SJSA1 (cell line): ENCODE measurements at places on chromosomes 1 and 21. TPM values are rescaled to one million over a fixed set of nuclear protein-coding genes. Genes with fewer than 3 reads are reported as not detected.

DNA sequence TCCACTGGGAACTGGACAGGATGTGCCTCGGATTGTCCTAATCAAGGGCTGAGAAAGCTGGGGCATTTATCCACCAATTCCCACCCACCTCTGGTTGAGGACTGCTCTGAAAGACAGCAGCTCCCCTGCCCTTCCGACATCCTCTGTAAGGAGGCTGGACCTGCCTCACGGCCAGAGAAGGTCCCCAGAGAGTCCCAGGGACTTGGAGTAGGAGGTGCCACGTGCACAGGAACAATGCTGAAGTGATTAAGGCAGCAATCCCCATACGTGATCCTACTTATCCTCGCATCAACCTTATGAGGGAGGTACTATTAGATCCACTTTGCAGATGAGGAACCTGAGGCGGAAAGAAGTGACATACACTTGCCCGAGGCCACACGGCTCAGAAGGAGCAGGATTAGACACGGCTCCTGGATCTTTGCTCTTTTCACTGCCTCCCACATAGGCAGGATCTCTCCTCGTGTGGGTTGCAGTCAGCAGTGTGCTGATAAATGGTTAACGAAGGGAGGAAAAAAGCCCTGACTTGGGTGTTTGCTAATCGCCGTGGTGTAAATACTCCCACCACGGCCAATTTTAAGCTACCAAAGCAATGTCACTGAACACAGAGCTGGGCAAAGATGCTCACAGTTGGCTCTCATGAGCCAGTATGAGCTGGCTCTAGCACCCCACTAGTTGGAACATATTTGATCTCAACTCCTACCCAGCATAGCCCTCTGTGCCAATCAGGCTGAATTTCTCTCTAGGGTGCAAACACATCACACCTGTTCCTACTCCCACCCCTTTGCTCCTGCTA lies 18.6 kb upstream of the LDLRAP1 start:
- no peak for DNase-seq

SPATA21 gene
- total RNA-seq: not detected in 2 replicates

GRCh38 chr1:36572906-36573305 lies 90.2 kb upstream of the CSF3R start:
- no peak for DNase-seq

DNA sequence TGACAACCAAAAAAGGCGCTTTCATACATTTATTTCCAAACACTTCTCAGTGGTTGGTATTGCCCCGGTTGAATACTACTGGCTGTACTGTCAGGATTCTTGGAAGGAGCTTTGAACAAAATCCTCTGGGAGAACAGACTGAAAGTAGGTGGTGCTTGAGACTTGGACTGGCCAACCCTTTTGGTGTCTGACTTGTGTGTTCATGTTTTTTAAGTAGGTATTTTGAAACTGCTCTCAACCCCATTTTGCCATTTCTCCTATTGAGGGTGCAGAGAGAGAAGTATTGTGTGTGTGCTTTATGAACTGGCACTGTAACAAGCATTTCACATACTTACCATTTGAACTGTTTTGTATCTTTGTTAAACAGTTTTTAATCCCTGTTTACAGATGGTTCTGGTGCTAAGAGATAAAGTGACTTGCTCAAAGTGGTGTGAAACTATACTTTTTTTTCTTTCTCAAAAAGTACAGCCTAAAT lies 21.2 kb downstream of the ARID1A start:
- DNase-seq: no peak

CNR2 gene
- 0.08 TPM in 1 of 2 replicates, not detected in the other for total RNA-seq

S100A1 gene
- 0.32 TPM in 1 of 2 replicates, not detected in the other for total RNA-seq

GRCh38 chr1:37561133-37562132 lies 4.7 kb downstream of the DNALI1 start:
- DNase-seq: peak; percentile 54

GRCh38 chr1:3159996-3160395 lies 91.0 kb downstream of the PRDM16 start:
- DNase-seq: no peak

DNA sequence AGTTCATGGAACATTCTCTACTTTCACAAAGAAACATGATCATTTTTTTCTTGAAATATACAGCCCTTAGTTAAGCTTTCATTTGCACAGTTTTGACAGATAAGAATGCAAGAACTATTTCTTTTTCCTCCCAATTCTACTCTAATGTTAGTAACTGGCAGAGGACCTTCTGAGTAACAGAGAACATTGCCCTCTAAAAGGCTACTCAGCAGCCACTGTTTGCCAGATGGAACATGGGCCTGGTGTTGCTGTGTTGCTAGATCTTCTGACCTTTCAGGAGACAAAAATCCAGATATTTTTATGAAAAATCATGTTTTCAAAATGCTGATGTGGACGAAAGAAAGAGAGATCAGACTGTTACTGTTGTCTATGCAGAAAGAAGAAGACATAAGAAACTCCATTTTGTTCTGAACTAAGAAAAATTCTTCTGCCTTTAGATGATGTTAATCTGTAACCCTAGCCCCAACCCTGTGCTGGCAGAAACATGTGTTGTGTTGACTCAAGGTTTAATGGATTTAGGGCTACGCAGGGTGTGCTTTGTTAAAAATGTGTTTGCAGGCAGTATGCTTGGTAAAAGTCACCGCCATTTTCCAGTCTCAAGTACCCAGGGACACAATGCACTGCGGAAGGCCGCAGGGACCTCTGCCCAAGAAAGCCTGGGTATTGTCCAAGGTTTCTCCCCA lies 2.9 kb upstream of the PRDX6 start:
- DNase-seq: no peak

CYP4B1 gene
- not detected in 2 replicates for total RNA-seq

GRCh38 chr1:210076620-210077019 lies 138.6 kb downstream of the SYT14 start:
- DNase-seq: no peak

DNA sequence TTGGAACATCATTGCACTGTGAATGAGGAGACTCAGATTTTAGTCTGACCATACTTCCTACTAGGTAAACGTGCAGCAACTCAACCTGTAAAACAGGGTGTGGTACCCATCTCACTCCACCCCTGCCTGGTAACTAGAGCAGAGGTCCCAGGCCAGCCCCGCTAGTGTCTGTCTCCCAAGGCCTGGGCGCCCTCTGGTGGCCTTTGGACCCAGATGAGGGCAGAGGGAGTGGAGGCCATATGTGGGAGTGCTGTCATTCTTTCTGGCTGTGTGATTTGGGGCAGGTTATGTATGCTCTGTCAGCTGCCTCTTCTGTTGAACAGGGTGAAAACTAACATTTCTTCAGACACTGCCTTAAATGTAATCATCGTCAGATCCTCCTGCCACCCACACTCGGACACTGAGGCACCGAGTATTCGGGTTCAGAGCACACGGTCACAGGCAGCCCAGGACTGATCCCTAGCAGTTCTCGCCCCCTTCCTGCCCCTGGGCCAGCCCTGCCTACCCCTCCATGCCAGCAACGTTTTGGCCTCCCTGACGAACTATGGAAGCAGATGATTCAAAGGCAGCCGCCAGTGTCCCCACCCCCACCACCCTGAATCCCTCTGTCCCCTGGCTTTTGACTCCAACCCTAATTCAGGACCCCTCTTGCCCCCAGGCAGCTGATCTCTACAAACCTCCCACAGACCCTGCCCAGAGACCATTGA lies 76.0 kb downstream of the CD247 start:
- DNase-seq: peak; percentile 54

GRCh38 chr1:25996966-25997827 lies 666 bp downstream of the PAFAH2 start:
- DNase-seq: no peak

PRAMEF12 gene
- not detected in 2 replicates for total RNA-seq

DNA sequence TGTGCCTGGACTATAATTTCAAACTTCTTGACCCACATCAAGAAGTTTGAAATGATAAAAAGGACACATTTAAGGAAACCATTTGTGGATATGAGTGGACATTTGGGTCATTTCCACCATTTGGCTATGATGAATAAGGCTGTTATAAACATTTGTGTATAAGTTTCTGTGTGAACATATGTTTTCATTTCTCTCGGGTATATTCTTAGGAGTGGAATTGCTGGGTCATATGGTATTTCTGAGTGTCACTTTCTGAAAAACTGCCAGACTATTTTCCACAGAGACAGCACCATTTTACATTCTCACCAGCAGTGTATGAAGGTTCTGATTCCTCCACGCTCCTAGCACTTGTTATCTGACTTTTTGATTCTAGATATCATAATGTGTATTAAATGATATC lies 50.8 kb downstream of the GPR137B start:
- DNase-seq: no peak

DNA sequence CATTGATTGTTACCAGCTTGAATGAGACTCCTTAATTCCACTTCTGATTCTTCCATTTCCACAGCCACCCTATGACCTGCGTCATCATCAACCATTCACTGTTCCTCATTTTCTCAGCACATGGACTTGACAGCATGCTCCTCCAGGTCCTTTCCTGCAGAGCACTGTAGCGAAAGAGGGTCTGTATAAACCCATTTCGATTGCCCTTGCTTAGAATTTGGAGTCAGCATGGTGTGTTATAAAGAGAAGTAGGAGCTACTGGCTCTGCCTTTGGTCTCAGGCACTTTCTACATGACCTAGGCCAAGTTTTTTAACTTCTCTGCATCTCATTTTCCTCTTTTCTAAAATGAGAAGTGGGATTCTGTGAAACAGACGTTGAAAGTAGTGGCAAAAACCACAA lies 133.8 kb downstream of the AK5 start:
- no peak for DNase-seq

KIF26B gene
- 3.9 and 5.9 TPM in 2 replicates for total RNA-seq

GRCh38 chr1:182485861-182486260 lies 35.9 kb downstream of the RGSL1 start:
- DNase-seq: no peak

DNA sequence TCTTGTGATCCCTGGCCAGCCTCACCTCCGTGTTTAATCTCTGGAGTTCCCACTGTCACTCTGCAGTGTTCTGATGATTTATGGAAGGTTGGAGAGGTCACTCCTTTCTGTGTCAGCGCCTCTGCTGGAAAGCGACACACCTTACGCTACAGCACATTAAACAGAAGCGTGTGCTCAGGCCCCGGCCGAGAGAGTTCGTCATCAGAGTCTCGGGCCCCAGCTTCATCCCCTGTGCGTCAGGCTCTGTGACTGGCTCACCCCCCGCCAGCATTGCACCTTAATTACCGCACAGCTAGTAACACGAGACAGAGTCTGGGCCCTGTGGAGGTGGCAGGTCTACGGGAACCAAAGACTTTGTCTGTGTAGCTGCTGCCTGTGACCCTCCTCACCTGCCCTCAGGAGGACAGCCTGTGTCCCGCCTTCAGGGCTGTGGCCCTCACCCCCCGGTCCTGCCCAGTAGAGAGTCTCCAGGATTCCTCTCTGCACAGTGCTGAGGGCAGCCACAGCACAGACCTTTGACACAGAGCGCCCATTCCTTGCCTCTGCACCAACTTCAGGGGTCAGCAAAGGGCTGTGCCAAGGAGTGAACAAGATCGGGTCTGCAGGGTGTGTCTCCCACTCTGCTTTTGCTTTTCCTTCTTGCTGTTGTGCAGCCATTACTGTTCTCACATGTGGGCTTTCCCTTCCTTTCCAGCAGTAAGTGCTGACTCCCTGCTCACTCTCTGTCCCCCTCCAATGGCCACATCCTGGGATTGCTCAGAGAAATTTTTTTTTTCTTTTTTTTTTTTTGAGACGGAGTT lies 157.6 kb downstream of the PGBD5 start:
- DNase-seq: no peak

KLHDC8A gene
- not detected in 2 replicates for total RNA-seq

DNA sequence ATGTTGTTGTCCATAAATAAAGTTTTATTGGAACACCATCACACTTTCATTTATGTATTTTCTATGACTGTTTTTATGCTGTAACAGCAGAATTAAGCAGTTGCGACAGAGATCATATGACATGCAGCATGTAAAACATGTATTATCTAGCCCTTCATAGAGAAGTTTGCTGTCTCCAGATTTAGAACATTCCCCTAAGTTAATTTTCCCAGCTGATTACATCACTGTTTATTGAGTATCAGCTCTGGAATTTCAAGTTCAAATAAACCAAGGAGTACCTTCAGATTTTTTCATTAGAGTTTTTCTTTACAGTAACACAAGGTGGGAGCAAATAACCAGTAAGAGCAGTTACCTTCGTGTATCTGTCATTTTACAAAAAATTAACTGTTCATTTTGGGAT lies 792.8 kb downstream of the USP25 start:
- peak; percentile 37 for DNase-seq

- DNase-seq: no peak
These were observed 17.5 kb upstream of the ZFP69B start for GRCh38 chr1:40432644-40433390.

DNA sequence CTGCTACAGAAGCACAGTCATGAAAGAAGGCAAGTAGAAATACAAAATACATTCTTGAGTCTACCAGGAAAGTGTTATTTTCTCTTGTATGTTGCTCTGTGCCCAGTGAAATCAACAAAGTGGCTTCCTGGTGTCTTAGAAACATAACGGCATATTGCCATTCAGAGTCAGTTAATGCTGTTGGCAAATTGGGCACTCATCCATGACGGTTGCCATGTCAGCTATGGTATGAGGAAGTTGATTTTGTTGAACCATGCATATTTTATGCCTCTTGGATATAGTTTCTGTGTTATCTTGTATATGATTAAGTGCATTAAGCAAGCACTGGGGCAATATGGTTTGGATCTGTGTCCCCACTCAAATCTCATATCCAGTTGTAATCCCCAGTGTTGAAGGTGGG lies 153.1 kb upstream of the CXADR start:
- no peak for DNase-seq

LCK gene
- total RNA-seq: not detected in 2 replicates

GRCh38 chr1:90143591-90143990 lies 148.7 kb downstream of the ZNF326 start:
- DNase-seq: no peak

LRRIQ3 gene
- 1.7 and 2.5 TPM in 2 replicates for total RNA-seq

DNA sequence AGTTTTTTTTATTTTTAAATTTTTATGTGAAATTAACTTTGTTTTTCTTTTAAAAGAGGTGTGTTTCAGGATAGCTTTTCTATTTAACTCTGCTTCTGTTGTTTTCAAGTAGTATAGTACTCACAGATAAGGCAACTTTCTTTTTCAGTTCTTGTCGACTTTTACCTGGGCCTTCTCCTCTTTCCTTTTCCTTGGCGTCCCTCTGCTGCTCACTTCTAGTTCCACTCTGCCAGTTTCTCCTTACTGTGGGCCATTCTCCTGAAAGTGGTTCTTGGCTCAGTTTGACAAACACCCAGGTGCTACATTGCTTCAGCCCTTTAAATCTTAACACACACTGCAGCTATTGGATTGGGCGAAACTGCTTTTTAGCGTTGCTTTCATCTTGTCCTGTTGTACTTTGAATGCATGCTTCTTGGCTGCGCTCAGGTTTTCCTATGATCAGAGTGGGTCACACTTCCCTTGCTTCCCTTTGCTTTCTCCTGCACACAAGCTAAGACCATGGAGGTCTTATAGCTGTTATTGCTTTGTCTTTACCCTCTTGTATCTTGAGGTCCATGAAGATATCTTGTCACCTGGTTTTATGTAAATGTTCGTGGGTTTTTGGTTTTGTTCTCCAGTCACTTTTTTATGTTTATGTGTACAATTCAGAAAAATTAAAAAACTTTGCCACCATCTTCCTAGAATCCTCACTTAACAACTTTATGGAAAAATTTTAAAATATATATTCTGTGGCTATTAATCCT lies 21.6 kb downstream of the GABPA start:
- DNase-seq: no peak
